ENCODE measurements at places on chromosomes 4 and X.

GRCh38 chrX:103656617-103657016, 27.8 kb downstream of the TCEAL1 start:
- no peak for DNase-seq

GRCh38 chr4:4555916-4556315, 14.1 kb upstream of the STX18 start:
- DNase-seq, result no peak

GRCh38 chr4:184815046-184815877, 10.5 kb downstream of the ACSL1 start:
- no peak for DNase-seq

DNA sequence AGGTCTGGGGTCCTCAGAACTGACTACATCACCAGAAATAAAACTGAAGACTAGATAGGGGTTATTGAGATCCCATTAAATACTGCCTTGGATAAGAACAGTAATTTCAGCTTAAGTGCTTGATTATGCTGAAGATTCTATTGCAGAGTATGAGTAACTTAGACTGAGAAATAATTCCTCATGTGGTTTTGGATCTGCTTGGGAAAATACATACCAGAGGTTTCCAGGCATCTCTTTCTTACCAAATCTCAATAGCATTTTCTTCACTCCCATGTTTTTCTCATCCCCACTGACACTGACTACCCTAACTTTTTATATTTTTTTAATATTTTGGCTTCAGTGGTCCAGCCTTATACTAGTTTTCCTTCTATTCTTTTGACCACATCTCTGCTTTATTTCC, 92.0 kb upstream of the TEX13D start:
- no peak for DNase-seq

DNA sequence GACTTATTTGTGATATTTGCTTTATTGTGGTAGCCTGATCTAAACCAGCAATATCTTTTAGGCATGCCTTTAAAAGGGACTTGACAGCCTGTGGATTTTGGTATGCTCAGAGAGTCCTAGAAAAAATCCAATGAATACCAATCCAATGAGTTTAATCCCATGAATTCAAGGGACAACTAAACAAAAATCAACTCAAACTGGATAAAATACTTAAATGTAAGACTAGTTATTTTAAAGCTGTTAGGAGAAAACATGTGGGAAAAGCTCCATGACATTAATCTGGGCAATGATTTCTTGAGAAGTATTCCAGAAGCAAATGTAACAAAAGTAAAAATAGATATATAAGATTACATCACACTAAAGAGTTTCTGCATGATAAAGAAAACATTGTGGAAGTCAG, 711.5 kb upstream of the PITX2 start:
- no peak for DNase-seq

GRCh38 chr4:127236889-127237288, 395.9 kb upstream of the INTU start:
- no peak for DNase-seq

DNA sequence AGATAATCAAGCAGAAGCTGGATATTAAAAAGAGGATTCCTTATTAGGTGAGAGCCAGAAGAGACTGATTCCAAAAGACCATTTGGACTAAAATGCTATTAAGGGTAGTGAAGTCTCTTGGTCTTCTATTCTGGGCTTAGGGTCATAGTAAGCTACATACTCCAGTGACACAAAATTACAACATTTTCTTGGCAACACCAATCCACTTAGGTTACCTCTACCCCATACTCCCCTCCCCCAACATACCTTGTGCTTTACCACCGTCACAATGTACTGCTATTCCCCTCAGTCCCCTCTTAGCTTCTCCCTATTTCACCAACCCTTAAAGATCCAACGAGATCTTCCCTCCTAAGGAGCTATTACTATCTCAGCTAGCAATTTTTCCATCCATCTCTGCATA, 11.4 kb downstream of the RLIM start:
- no peak for DNase-seq

- no peak for DNase-seq
These were observed 418 bp downstream of the TAB3 start for GRCh38 chrX:30888526-30889146.

GRCh38 chrX:17471121-17471520, 96.1 kb downstream of the NHS start:
- no peak for DNase-seq

DNA sequence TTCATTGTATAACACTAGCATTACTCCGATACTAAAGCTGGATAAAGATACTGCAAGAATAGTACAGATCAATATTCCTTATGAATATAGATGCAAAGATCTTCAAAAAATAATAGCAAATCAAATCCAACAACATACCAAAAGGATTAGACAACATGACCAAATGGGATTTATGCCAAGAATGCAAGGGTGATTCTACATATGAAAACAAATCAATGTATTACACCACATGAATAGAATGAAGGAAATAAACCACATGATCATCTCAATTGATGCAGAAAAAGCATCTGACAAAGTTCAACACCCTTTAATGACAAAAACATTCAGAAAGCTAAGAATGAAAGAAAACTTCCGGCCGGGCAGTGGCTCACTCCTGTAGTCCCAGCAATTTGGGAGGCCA, 42.8 kb downstream of the CUL4B start:
- no peak for DNase-seq

DNA sequence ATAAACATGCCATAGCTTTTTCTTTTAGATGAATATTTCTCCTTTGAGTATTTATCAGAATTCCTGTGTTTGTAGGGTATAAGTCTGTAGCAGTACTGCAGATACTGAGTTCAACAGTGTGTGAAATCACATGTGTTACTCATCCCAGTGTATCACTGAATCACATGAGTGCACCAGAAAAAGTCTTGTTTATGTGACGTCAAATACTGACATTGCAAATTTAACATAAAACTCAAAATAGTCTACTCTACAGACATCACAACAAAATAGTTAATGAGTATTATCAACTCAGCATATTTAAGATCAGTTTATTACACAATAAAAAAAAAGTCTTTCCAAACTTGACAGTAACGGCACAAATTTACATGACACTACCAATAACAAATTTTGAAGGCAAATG, 221.3 kb downstream of the DCTD start:
- no peak for DNase-seq

DNA sequence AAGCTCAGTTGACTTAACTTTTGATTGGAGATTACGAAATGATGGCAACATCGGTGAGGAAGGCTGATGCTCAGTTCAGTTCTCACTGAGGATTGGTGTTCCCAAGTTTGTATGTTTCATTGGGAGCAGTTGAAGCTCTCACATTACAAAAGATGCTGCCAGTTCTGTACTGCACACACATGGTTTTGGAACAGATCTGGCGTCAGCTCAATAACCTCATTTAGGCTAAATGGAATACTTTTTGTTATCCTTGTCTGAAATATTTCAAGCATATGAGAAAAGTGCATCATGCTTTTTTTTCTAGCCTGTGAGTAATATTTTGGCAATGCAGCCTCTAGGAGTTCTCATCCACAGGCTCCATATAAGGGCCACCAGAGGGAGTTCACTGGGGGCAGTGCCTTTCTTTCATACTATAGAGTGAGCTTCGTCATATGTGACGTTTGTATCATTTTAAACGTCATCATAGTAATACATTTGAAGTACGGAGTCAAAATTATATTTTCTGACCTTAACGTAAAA, 4.1 kb downstream of the ENPEP start:
- DNase-seq, result no peak

GRCh38 chrX:123753656-123754350, 21.0 kb upstream of the THOC2 start:
- no peak for DNase-seq

DNA sequence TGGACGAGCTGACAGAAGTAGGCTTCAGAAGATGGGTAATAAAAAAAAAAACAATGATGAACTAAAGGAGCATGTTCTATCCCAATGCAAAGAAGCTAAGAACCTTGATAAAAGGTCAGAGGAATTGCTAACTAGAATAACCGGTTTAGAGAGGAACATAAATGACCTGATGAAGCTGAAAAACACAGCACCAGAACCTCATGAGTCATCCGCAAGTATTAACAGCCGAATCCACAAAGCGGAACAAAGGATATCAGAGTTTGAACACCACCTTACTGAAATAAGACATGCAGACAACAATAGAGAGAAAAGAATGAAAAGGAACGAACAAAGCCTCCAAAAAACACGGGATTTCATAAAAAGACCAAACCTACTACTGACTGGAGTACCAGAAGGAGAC, 10.5 kb downstream of the NELFA start:
- DNase-seq, result no peak

DNA sequence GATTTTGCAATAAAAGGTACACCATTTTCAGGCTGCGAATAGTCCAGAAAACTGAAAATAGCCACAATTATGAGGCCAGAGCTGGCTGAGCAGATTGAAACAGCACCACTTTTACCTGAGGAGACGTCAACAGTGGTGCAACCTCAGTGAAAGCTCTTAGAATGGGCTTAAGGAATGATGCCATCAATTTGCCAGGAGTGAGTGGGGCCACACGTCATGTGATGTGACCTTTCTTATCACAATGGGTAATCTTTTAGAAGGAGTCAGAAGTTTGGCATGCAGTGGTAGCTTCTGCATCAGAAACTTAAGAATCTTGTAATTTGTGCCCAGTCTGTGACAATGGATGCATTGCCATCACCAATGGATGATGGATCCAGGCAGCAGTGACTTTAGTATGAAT, 27.6 kb downstream of the ZNF81 start:
- DNase-seq, result no peak

DNA sequence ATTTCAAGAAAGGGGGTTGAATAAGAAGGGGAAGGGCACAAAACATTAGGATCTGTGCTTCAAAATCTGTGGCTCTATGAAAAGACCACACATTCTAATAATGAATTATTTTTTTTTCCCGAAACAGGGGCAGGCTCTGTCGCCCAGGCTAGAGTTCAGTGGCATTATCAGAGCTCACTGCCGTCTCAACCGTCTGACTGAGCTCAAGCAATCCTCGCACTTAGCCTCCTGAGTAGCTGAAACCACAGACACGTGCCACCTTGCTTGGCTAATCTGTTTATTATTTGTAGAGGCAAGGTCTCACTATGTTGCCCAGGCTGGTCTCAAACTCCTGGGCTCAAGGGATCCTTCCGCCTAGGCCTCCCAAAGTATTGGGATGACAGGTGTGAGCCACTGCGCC, 33.4 kb downstream of the ACSL1 start:
- no peak for DNase-seq

- no peak for DNase-seq
These were observed 72.4 kb downstream of the IL21 start for GRCh38 chr4:122548452-122548851.

GRCh38 chrX:817759-818300, 187.2 kb downstream of the SHOX start:
- DNase-seq, result no peak

GRCh38 chrX:123610915-123611314, 121.9 kb downstream of the THOC2 start:
- no peak for DNase-seq

DNA sequence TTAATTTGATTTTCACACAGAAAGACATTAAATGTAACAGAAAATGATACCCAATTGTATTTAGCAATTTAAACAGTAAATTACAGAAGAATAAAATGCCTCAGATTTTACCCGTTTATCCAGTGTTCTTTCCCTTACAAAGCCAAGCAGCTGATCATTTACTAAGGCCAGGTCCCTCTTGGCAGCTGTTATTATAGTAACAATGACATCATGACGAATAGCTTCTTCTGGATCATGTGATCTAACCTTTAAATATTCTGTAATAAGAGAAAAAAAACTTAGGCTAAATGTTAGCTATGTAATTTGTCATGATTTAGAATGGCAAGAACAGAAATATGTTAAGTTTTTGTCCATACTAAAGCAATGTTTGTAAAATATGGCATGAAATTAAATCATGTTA, 69.4 kb downstream of the PDS5A start:
- no peak for DNase-seq

- no peak for DNase-seq
These were observed 552.9 kb upstream of the PCDH10 start for GRCh38 chr4:132596186-132596585.

- DNase-seq, result no peak
These were observed 35.8 kb downstream of the ATXN3L start for GRCh38 chrX:13283950-13284546.

DNA sequence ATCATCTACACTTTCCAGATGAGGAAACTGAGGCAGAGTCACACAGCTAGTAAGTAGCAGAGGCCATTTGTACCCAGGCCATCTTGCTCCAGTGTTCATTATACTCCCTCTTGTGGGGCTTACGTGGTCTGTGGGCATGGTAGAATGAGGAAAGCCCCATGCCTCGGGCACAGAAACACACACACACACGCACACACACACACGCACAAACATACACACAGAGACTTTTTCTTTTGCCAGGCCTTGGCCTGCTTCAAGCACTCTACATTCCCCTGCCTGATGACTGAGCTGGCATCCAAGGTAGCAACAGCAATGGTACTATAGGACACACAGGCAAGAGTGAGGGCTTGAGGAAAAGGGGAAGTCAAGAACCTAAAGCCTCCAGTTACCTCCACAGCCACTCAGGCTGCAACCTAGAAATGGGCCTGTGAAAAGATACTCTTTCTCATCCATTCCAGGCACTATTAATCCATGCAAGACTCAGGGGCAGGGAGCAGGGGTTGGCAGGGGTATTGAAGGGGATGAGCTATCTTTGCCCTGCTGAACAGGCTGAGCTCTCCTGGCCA, 43.6 kb downstream of the STARD8 start:
- no peak for DNase-seq

DNA sequence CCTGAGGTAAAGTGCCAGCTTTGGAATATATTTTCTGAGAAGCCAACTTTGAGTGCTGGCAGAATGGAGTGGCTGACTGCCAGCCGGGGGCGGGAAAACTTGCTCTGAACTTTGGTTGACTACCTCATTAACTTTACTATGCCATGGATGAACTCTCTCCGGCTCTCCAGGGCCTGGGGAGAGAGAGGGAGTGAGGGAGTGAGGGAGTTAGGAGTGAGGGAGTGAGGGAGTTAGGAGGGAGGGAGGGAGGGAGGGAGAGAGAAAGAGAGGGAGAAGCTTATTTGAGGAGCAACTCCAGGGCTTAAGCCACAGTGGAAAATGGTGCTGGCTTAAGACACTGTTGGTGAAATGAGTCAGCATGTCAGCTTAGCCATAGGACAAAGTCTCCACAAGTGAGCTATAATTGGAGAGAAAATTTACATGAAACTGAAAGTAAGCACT, 280.9 kb upstream of the RPS6KA3 start:
- no peak for DNase-seq

DNA sequence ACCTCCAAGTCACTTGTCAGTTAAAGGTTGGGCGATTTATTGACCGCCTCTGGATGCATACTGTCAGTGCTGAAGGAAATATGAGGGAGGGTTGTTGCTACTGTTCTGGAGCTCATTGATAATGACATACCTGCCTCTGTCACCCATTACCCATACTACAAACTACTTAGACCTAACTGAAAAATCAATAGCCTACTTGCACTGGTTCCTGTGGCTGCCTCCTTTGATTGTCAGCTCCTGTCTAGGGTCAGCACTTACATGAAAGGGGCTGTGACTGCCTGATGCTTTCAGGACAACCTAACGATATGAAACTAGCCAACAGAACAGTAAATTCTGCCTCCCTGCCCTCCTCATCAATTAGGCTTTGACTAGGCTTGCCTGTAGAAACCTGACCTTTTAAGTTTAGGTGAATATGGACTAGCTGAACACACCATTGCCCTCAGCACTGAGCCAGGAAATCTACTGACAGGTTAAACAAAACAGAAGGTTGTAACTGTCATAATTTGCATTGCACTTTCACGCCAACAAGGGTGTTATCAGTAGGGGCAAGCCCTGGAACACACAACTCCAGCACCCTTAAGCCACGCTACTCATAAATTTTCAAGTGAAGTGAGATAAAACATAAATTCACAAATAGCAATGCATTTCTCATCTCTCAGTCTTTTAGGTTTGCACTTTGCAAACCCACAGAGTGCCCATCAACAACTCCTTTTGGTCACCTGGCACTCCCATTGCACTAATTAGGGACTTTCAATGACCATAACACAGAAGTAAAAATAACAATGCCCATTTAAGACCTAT, 9.0 kb upstream of the MAB21L2 start:
- DNase-seq, result no peak
